ENCODE measurements at places on chromosomes 6 and 20.
A peak's percentile ranks its signal among the peaks of the same experiment; 100 is the strongest.

DNA sequence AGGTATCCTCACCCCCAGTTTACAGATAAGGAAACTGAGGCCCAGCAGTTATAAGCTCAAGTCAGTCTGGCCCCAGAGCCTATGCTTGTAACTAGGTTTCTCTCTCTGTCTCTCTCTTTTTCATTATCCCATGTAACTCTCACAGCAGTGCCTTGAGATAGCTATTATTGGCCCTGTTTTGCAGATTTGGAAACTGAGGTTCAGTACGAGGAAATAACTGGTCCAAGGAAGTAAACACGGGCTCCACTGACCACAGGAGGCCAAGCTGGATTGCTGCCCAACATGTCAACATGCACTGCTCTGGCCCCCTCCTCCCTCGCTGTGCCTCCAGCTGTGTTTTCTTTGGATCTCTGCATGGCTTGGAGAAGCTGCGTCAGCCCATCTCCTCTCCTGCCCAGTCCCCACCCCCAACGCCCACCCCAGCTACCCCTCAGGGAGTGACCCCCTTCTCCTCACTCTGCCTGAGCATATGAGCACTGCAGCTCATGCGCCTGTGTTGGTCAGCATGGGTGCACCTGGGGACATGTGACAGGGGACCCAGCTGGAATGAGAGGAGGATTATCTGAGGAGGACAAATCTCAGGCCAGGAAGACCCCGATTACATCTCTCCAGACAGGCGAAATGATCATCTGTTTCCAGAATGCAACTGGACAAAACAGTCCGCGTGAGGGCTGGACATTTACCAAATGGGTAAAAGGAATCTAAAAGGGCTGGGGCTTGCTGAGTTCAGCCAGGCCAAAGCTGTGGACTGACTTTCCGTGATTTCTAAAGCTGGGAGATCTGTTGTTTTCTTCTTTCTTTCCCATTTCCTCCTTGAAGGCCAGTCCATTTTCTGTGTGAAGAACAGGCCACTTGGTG lies 7.8 kb upstream of the PLTP start:
- DNase-seq: no peak

GRCh38 chr6:134482593-134483270 lies 164.8 kb upstream of the SGK1 start:
- no peak for DNase-seq

DNA sequence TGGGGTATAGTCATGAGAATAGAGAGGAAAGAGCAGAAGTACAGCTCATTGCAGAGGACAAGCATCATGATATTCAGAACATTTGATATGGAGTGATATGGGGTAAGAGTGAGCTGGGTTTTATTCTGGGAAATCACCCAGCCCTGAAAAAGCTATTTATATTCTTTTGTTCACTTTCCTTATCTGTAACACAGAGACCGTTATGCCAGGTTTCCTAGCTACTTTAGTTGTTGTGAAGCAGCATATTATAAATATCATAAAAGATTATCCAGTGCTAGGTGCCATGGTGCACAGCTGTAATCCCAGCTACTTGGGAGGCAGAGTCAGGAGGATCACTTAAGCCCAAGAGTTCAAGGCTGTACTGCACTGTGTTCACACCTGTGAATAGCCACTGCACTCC lies 9.8 kb upstream of the DEFB129 start:
- no peak for DNase-seq

DNA sequence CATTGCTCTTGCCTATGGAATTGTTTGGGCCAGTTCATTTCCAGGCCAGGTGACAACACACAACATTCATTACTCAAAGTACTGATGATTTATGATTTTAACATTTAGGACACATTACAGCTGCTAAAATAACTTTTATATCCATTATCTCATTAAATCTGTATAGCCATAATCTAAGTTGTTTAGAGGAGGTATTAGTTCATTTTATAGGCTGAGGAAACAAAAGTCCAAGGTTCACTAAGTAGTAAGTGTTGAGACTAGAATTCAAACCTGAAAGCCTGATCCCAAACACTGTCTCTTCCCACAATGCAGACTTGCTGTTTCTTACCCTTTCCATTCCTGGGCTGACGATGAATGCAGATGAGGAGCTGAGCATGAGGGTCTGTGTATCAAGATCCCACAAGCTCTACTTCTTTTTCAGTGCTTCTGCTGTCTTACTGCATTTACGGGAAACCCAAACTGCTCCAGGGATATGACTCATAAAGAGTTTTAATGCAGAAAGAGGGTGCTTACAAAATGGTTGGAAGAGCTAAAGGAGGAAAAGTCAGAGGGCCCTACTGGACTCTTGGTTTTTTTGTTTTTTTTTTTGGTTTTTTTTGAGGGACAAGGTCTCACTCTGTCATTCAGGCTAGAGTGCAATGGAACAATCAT lies 17.9 kb downstream of the TENT5A start:
- no peak for DNase-seq

- peak; percentile 80 for DNase-seq
Observed at GRCh38 chr20:34112600-34113101, 608 bp upstream of the EIF2S2 start.

GRCh38 chr6:51678905-51679620 lies 408.4 kb downstream of the PKHD1 start:
- DNase-seq: no peak

DNA sequence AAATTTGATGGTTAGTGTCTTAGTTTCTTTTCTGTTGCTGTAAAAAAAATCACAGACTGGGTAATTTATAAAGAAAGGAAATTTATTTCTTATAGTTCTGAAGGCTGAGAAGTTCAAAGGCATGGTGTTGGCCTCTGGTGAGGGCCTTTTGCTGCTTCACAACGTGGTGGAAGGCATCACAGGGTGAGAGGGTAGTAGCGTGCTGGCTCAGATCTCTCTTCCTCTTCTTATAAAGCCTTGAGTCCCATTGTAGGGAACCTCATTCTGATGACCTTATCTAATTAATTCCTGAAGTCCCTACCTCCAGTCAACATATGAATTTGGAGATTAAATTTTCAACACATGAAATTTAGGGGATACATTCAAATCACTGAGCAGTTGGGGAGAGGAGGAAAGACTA lies 62.0 kb downstream of the ARID1B start:
- DNase-seq: no peak

- no peak for DNase-seq
Observed at GRCh38 chr6:161100072-161100471, 108.5 kb downstream of the MAP3K4 start.

DNA sequence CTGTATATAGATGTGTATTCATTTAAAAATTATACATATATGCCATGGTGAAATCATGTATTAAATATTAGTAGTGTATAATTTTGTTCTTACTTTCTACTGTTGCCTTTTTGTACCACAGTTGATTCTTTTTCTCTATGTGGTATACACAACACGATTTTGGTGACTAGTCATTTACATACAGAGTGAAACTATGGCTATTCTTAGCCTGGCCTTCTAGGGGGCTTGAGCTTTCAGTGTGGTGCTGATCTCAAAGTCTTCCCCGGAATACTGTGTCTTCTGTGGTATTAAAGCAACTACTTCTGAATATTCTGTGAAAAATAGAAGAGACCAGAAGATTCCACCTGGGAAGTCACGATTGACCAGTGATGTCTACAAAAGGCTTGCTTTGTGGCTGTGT lies 301.9 kb downstream of the UTRN start:
- DNase-seq: no peak

GRCh38 chr20:44765091-44765490 lies 19.4 kb downstream of the KCNK15 start:
- DNase-seq: no peak

GRCh38 chr20:59176812-59177211 lies 13.2 kb downstream of the ZNF831 start:
- DNase-seq: no peak

DNA sequence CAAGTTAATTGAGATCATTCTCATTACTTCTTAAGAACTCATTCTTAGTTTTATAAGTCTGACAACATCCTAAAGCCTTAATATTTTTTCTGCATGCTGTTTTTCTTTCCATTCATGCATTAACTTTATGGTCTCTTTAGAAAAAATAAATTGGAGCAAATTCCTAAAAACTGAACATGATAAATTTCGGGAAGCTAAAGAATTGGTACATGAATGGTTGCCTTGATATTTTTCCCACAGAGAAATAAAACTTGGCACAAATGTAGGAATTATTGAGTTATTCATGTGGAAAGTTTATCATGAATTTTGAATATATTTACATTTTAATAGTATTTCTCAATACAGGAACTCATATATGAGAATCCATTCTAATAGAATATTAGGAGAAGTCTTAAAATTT lies 115.9 kb downstream of the BMP5 start:
- no peak for DNase-seq

- no peak for DNase-seq
Observed at GRCh38 chr6:106612671-106613416, 16.5 kb downstream of the RTN4IP1 start.

- DNase-seq: peak; percentile 15
Observed at GRCh38 chr6:65707126-65707826, at the start of gene EYS. TSS of gene EYS (minus strand) at chr6:65707226. CDS start at chr6:65495410, 211,816 bp downstream.
